Caco-2 (cell line): ENCODE measurements at places on chromosomes 2 and 18. TPM values are rescaled to one million over a fixed set of nuclear protein-coding genes. Genes with fewer than 3 reads are reported as not detected.

- no peaks in the 10 kb centered on the region for H3K4me1 ChIP-seq
- no peaks in the 10 kb centered on the region for H3K27me3 ChIP-seq
- no peak overlapping the region for H3K4me3 ChIP-seq
- no peaks in the 10 kb centered on the region for H3K36me3 ChIP-seq
- no peak for DNase-seq
Observed at GRCh38 chr2:167438206-167438605, 549.9 kb downstream of the XIRP2 start.

DNA sequence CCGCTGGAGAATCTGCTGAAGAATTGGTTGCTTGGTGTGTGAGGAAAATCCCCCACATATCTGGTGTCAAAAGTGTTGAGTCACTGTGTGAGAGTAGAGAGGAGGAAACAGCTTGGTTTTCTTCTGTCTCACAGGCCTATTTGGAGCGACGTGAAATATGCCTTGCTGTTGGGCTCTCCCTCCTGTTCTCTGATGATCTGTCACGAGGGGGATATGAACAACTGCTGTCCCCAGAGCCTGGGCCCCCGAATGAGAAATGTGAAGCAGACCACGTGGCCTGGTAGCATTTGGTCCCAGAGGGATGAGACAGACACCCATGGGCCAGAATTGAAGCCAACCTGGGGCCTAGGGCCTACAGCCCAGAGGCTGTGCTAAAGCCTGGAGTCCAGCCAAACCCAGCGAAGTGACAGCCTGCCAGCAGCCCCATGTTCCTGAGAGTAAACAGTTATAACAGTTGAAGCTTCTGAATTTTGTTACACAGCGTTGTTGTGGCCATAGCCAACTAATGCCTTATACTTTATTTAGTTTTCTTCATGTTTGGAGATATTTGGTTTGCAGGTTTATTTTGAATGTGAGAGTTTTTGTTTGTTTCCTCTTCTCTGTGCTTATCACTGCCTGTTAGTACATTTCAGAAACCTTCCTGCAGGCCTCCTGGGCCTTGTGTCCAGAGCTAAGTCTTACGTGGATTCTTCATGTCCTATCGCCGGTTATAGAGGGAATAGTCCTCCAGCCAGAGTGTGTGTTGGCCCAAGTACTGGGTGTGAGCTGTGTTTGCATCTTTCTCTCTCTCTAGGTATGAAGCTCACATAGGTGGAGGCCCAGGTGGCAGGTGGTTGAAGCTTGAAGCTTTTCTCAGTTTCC is 18.7 kb upstream of the COLEC12 start:
- DNase-seq = no peak
- H3K27me3 ChIP-seq = no peaks in the 10 kb centered on the region
- H3K4me1 ChIP-seq = peaks cover 12% of the 10 kb centered on the region; the same call in 1 of the 2 replicates
- peak overlapping the region; percentile 28 for H3K27ac ChIP-seq

DNA sequence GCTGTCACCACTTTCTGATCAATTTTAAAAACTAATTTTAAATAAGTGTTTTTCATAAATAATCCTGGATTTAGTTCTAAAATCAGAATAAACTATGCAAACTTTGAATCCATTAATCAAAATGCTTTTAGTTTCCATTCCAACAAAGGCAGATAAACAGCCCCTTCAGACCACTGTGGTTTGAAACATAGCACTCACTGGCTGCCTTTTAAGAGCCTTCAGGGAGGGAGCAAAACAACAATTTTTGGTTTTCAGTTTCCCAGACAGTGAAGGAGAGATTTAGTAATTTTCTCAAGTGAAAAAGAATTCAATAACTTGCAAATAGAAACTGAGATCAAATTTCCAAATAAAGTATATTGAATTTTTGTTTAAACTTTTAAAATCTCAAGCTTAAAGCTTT is 46.1 kb downstream of the CDK15 start:
- H3K4me3 ChIP-seq = no peak overlapping the region
- DNase-seq = no peak
- H3K36me3 ChIP-seq = no peaks in the 10 kb centered on the region
- no peaks in the 10 kb centered on the region for H3K27me3 ChIP-seq

- H3K4me1 ChIP-seq = peaks cover 2% of the 10 kb centered on the region; the same call in 1 of the 2 replicates
- H3K4me3 ChIP-seq = no peak overlapping the region
- H3K36me3 ChIP-seq = no peaks in the 10 kb centered on the region
Observed at GRCh38 chr2:165568361-165568760, 98.9 kb downstream of the CSRNP3 start.

ST6GAL2 gene
- total RNA-seq = not detected in 2 replicates

GRCh38 chr2:24970483-24971285 is 1.1 kb downstream of the DNAJC27 start:
- H3K4me3 ChIP-seq = peak overlapping the region; percentile 55
- peak overlapping the region; percentile 98 for H3K27ac ChIP-seq
- no peaks in the 10 kb centered on the region for H3K4me1 ChIP-seq
- H3K27me3 ChIP-seq = no peaks in the 10 kb centered on the region
- H3K36me3 ChIP-seq = no peaks in the 10 kb centered on the region
- DNase-seq = no peak

DNA sequence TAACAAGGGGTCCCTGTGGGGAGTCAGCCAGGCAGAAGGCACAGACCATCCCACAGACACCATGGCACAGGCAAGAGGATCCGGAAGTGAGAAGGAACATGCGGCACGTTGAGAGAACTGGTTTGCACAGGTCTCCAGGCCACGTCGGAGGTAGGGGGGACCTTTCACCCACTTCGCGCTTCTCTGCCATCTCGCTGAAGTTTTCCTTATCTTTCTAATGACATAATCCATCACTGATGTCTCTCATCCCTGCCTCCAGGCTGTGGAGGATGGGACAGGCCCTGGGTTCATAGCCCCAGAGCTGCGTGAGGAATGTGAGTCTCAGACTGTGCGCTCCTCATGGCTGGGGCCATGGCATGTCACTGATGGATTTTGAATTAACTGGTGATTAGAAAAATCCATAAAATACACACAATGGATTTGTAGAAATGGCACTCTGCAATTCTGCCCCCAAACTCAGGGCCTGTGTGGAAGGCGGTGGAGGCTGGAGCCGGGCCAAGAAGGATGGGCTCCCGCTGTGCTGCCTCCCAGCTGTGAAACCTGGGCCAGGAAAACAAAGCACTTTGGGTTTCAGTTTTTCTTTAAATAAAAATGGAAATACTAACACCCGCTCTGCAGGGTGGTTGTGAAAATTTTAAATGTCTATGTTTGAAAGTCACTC is 113.3 kb upstream of the ALKAL2 start:
- DNase-seq = peak; percentile 47
- no peak overlapping the region for H3K4me3 ChIP-seq
- no peaks in the 10 kb centered on the region for H3K27me3 ChIP-seq
- no peaks in the 10 kb centered on the region for H3K4me1 ChIP-seq
- H3K36me3 ChIP-seq = no peaks in the 10 kb centered on the region

DNA sequence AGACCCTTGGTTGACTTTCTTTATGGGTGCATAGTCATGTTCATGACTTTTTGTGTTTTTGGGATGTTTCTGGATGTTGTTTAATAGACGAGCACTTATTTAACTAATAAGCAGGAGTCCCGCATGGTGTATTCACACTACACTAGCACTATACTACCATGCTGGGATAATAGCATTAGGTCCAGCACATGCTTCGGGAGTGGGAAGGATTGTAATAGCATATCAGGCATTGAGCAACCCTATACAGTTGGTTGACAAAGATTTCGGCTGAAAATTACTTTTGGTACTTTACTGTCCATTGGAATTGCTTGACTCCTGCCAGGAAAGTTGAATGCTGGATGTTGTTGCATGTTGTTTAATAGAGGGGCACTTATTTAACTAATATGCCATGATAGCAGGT is 2.8 kb downstream of the SH3RF3 start:
- H3K27me3 ChIP-seq = peaks cover 5% of the 10 kb centered on the region
- H3K27ac ChIP-seq = no peak overlapping the region
- H3K36me3 ChIP-seq = no peaks in the 10 kb centered on the region

SLC14A1 gene
- not detected in 2 replicates for total RNA-seq

- DNase-seq = no peak
- H3K27me3 ChIP-seq = no peaks in the 10 kb centered on the region
- H3K4me1 ChIP-seq = no peaks in the 10 kb centered on the region
- no peaks in the 10 kb centered on the region for H3K36me3 ChIP-seq
- H3K27ac ChIP-seq = no peak overlapping the region
Observed at GRCh38 chr18:32383050-32383819, 87.4 kb downstream of the GAREM1 start.

DNA sequence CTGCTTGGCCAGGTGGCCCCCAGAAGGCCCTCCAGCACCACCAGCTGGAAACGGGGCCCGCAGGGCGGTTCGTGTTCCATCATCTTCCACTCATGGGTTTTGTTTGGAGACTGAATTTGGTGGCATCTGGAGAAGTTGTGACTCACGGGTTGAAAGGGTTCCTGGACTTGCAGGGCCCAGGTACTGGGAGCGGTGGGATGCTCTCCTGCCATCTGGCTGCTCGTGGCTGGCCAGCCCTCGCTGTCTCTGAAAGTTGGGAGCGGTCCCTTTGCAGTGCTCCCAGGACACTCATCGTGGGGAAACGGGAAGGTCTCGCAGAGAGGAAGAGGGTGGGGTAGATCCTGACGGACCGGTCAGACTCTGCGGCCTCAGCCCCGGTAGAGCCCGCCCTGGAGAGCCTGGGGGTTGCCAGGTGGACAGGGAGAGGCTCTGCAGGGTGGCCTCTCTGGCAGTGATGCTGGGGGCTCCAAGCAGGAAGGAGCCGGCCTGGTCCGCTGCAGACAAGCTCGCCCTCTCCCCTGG is 47.5 kb downstream of the TWIST2 start:
- no peaks in the 10 kb centered on the region for H3K27me3 ChIP-seq
- no peak overlapping the region for H3K4me3 ChIP-seq
- DNase-seq = no peak

- H3K4me3 ChIP-seq = no peak overlapping the region
- no peak overlapping the region for H3K27ac ChIP-seq
- no peaks in the 10 kb centered on the region for H3K27me3 ChIP-seq
- DNase-seq = no peak
- H3K4me1 ChIP-seq = peaks cover 45% of the 10 kb centered on the region
- no peaks in the 10 kb centered on the region for H3K36me3 ChIP-seq
Observed at GRCh38 chr18:6755107-6755506, 25.6 kb downstream of the ARHGAP28 start.

DNA sequence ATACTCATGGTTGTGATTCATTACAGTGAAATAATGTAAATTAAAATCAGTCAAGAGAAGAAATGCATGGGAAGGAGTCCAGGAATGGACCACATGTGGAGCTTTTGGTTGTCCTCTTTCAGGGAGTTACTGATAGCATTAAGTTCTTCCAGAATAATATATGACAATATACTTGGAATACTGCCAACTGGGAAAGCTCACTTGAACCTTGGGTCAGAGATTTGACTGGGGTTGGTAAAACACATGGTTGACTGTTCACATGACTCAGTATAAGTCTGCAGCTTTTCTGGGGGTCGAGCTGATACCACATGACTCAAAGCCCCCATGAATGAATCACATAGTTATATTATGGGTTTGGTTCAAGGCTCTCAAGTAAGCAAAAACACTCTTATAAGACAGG is 1109.0 kb upstream of the CHAC2 start:
- H3K4me1 ChIP-seq = no peaks in the 10 kb centered on the region
- no peaks in the 10 kb centered on the region for H3K27me3 ChIP-seq
- DNase-seq = no peak
- no peak overlapping the region for H3K27ac ChIP-seq

DNA sequence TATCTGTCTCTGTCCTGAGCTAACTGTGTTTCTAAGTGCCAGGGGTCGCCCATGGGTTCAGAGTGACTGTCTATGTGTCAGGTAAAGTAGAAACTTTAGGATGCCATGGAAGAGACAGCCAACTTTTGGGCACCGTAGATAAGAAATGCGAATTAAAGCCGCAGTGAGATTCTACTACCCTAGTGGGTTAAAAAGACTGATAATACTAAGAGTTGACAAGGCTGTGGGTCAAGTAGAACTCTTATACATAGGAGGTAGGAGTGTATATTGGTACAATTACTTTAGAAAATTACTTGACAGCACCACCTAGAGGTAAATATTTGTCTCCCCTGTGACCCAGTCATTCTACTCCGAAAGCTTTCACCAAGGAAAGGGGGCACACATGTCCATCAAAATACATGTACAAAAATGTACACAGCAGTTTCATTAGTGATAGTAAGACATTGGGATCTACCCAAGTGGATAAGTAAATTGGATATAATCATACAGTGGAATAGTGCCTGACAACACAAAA is 371.3 kb downstream of the SLC4A3 start:
- H3K27ac ChIP-seq = no peak overlapping the region
- H3K4me3 ChIP-seq = no peak overlapping the region
- DNase-seq = no peak
- H3K27me3 ChIP-seq = no peaks in the 10 kb centered on the region; the same call in none of the 2 replicates

DNA sequence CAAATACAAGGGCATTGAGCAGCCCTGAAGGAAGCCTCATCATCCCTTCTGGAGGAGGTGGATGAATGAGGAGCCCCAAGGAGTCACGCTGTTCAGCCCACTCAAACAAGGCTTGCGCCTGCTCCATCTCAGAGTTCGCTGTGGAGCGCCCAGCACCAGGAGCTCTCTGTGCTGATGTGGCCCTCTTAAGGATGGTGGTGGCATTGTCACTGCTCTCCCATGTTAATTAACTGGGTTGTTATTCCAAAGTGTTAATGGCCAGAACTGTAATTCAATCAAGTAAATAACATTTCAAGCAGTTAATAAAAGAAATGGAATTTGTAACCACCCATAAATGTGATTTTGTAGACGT is 726.0 kb upstream of the RAB6C start:
- no peaks in the 10 kb centered on the region for H3K36me3 ChIP-seq
- H3K4me3 ChIP-seq = no peak overlapping the region
- H3K27me3 ChIP-seq = no peaks in the 10 kb centered on the region
- DNase-seq = no peak
- H3K4me1 ChIP-seq = no peaks in the 10 kb centered on the region
- no peak overlapping the region for H3K27ac ChIP-seq

GALNT14 gene
- total RNA-seq = not detected in 2 replicates

DNA sequence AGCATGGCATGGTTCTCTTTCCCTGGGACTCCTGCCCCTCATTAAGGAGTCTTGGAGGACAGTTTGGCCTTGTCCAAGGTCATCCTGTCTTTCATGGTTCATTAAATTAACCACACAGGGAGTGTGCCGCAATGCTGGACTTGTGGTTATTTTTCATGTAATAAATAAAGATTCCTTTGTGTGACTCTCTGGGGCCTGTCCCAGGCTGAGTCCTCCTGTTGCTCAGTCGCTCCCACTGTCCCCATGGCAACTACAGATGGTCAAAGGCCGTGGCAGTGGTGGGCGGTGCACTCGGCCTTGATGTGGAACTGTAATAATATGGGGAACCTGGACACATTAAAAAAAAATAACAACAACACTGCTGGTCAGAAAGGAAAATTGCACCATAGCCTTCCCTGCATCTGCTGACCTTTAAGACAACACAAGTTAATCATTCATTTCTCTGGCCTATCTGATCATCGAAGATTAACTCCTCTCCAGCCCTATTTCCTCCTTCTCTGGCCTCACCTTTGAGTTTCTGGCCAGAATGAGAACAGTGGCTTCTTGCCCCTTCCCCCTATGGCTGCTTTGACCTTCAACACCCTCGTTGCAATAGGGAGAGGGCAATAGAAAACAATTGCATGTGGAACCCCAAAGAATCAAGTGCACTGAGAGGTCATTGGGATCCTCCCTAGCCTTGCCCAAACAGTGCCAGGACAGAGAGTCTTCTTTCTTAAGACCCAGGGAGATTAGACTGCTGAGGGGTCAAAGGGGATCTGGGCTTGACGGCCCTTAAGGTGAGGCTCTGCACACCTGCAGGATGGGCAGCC is 44.7 kb downstream of the PSD4 start:
- H3K4me1 ChIP-seq = peaks cover 54% of the 10 kb centered on the region
- H3K27me3 ChIP-seq = no peaks in the 10 kb centered on the region
- peak overlapping the region; percentile 98 for H3K27ac ChIP-seq
- H3K36me3 ChIP-seq = no peaks in the 10 kb centered on the region

ABCG8 gene
- 0.12 TPM in 1 of 2 replicates, not detected in the other for total RNA-seq
